Stimulated activated CD8-positive, alpha-beta memory T cell treated with anti-CD3 and anti-CD28 coated beads, Interleukin-7, amount 100 ng/mL, for 1 hour (primary cell): ENCODE measurements at places on chromosomes 1 and 21.

DNA sequence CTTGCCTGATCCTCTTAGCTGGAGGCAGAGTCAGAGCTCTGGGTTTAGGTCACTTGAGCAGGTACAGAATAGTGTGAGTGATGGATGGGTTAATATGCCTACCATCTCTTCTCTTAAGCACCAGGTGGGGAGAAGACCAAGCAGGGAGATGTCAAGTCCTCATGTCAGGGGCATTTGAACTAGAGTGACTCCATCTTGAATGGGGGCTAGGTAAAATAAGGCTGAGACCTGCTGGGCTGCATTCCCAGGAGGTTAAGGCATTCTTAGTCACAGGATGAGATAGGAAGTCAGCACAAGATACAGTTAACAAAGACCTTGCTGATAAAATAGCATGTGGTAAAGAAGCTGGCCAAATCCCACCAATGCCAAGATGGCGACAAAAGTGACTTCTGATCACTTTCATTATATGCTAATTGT lies 77.4 kb upstream of the BTG3 start:
- no peak for DNase-seq

DNA sequence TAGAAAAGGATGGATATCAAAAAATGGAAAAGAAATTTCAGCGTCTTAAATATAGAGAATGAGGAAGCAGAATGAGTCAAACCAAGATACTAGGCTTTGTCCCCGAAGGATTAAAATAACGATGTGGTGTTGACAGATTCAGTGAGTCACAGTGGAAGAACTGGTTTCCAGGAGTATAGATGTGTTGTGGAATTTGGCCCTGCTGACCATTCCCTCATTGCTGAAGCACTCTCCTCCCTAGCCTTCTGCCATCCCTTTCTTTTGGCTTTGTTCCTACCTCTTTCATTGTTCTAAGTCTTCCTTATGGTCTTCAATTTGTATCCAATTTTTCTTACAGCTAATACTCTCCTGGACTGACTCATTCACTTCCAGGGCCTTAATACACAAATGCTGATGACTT lies 23.1 kb upstream of the USP25 start:
- DNase-seq, result no peak

DNA sequence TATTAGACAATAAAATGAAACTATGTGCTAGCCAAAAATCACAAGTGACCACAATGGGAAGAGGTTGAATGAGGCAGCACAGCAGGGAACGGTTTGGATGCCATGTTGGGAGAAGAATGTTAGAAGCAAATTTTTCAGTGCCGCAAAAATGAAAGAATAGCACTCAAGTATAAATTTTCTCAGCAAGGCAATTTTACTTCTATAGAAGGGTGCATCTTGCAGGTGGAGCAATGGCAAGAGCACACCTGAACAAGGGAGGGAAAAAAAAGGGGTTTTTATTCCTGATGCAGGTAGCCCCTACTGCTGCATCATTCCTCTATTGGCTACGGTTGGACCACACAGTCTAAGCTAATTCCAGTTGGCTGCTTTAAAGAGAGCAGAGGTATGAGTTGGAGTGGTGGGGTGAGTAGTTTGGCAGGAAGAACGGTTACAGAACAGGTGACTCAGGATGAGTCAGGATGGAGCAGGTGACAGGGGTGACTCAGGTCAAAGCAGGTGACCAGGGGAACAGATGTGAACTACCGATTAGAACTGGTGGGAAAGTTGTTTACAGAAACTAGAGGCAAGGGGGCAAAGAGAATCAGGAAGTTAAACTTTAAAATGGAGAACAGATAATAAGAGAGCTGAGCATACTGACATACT lies 301.1 kb upstream of the NRIP1 start:
- DNase-seq, result no peak

- no peak for DNase-seq
Observed at GRCh38 chr1:156497078-156497742, 3.4 kb downstream of the MEF2D start.

DNA sequence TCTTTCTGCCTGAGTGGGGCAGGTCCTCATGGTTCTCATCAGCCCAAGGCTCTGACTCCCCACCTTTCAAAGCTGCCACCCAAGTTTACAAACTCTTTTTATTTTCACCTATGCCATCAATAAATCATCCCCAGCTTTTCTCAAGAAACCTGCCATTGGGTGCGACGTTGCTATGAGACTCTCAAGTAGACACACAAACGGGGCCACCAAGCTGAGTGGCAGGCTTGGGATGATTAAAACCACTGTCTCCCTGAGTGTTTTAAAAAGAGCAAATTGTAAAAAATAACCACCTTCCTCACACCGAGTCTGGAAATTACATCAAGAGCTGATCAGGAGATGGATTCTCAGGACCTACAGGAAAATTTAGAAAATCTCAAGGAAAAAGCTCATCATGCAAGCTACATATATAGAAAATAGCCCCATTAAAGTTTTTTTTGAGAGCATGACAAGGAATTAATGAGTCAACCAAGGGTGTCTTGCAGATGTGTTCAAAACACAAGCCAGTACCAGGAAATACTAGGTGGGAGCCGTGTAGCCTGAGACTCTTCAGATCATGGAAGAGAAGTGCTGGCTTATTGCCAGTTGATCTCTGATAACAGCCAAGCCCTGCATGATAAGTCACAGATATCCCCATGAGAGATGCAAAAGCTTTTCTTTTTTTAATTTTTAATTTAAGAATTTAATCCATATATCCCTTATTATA lies 158.4 kb upstream of the BACE2 start:
- DNase-seq, result no peak

- DNase-seq, result no peak
Observed at GRCh38 chr1:210074904-210075303, 136.9 kb downstream of the SYT14 start.

DNA sequence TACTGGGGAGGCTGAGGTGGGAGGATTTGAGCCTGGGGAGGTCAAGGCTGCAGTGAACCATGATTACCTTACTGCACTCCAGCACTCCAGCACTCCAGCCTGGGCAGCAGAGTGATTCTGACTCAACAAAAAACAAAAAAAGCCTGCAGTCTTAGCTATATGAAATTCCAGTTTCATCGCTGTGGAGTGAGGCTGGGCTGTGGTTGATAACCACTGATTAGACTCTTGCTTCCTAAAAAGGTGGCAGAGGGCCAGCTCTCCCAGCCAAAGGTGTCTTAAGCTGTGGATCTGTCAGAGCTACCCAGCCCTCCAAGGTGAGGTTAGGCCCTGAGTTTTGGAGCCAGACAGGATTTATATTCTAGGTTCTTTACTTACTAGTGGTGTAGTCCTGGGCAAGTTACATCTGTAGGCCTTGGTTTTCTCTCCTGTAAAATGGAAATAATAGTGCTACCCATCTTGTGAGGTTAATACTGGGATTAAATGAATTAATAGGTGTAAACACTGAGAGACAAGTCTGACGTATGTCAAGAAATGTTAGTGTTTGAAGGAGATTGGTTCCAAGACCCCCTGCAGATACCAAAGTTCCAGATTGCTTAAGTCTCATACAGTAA lies 35.9 kb downstream of the TMCC2 start:
- no peak for DNase-seq

DNA sequence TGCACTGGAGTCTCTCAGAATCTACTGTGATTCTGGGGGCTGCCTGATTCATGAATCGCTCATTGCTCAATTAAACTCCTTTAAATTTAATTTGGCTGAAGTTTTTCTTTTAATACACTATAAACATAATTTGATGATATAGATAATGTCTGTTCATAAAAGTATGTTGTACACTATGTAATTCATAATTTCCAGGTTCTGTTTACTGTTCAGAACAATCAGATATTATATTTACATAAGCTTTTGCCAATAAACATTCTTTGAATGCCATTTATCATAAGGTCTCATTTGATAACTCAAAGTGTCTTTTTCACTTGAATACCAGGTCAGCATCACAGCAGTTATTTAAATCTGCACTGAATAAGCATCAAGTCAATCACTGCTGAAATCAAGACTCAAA lies 39.6 kb downstream of the PIGK start:
- DNase-seq, result no peak

DNA sequence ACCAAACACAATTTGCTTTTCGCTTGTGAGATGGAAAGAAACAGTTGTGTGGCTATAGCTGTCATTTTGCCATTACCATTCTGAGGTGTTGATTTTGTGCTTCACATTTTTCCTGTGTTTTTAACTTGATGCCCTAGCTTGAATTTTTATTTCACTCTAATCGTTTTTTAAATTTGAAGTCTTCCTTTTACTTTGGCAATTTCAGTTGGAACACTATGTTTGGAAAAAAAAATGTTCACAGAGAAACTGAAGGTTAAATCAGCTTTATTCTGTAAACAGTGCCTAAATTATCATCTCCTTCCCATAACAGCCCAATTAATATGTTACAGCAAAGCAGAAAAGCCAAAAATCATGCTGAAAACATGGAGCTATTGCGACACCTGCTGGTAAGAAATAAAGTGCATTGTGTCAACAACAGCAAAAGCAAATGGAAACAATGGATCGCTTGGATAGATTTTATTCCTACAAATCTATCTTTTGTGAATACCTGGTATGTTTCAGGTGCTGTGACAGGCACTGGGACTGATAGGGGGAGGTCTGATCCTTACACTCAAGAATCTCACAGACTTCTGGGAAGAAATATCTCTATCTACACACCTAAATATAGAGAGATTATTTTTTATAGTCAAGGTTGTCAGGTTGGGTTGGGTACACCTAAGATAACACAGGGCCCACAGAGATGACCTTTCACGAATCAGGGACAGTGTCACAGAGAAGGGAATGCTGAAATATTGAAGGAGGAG lies 16.2 kb upstream of the ERICH3 start:
- peak; percentile 2 for DNase-seq

- DNase-seq, result no peak
Observed at GRCh38 chr1:183597656-183598347, 7.5 kb upstream of the NCF2 start.

DNA sequence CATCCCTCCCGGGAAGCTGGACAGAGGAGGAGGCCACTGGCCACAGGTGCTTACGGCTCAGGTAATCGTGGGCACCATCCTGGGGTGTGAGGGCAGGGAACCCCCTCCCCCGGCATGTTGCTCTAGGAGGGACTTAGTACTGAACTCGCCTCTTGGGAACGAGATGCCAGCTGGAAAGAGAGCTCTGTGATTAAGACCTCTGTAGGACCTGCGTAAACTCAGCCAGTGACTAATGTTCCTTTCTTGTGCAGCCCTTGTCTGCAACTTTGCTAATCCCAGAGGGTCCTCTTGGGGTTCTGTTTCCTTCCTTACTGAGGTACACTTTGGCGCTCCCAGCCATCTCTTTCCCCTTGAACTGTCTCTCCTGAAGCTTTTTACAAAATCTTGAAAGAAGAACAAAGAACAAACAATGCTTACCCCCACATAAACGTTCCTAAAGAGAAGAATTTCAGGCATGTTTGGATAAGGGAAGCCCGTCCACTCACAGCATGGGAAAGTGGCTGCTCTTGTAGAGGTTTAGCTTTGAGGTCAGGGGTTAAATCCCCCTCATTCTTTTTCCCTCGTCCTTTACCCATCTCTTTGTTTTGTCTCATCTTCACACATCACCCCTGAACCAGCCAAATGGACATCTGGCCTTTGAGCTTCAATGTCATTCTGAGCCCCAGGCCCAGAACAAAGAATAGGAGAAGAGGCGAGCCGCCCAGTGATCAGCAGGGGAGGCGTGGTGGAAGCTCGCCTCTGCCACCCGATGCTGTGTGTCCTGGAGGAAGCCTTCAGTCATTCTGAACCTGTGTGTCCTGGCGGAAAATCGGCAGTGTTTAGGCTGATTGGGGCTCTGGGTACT lies 37.4 kb downstream of the CITED4 start:
- no peak for DNase-seq

DNA sequence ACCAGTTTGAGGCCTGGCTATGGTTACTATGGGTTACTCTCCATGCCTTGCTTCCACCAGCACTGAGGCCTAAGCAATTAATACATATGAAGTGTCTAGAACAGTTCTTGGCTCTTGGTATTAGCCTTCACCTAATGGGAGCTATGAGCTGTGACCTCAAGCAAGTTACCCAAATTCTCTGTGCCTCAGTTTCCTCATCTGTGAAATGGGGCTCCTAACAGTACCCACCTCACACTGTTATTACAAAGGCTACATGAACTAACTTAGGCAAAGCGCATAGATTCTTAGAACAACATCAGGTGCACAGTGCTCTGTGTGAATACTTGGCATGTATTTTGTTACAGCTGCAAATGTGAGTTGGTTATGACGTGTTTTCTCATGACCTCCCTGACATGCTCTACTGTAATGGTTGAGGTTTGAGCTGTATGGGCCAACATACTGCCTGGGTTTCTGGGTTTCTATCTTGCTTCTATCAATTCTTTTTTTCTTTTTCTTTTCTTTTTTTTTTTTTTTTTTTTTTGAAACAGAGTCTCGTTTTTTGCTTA lies 26.5 kb downstream of the CDCP2 start:
- no peak for DNase-seq

DNA sequence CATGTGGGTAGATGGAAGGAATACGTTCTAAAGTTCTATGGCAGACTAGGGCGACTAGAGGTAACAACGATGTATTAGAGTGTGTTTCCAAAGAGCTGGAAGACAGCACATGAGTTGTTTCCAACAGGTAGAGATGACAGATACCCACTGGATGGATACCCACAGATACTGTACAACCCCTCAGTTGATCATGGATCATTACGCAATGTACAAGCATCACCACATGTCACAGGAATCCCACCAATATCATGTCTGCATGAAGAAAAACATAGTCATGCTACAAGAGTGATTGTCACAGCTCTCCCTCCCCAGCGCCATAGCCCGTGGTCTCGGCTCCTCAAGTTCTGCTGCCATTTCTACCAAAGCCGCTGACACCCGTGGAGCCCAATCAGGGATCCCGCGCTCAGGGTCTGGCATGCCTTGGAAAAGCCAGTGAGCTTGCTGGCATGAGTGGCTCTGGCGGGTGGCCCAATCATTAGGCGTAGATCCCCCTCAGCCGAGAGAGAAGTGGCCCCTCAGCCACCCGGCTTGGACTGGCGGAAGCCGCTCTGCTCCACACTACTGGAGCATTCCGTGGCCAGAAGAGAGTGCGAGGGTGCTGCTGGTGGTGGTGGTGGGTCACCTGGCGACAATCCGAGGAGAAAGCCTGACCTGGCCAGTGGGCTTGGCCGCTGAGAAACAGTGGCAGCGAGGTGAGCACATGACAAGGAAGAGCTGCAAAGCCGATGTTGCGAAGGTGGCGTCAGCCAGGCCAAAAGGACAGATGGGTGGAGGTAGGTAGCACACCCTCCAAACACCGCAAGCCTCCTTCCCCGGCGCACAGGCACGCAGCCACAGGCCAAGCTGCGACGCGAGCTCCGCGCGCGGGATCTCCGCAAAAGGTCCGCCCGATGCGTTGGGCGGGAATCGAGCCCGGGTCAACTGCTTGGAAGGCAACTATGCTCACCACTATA lies 65.7 kb upstream of the FCGR2A start:
- DNase-seq, result no peak

GRCh38 chr1:159173320-159173719 lies 1.9 kb downstream of the CADM3 start:
- DNase-seq, result no peak

- DNase-seq, result no peak
Observed at GRCh38 chr1:30028283-30028682, 695.1 kb downstream of the MATN1 start.

DNA sequence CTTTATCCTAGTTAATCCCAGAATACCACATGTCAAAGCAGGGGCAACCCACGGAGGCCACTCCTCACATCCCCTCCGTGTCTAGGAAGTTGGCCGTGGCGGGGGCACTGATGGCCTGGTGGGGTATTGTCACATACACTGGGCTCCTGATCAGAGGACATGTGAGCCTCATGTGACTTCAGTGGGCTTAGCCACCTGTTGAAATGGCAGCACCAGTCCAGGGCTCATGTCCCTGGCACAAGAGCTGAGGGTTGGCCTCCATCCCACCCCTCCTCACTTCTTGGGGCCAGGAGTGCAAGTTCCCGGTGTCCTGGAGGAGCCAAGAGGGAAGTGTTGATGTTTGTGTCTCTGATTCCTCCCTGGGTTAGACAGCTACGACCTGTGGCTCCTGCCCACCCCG lies 313.4 kb downstream of the CAMTA1 start:
- DNase-seq, result no peak
